Activated naive CD8-positive, alpha-beta T cell treated with anti-CD3 and anti-CD28 coated beads for 36 hours (primary cell): ENCODE measurements at places on chromosomes 12 and 14. TPM values are rescaled to one million over a fixed set of nuclear protein-coding genes. Genes with fewer than 3 reads are reported as not detected.

The SLCO1B1 gene
- not detected for total RNA-seq

The GPRC5D gene
- total RNA-seq, result not detected

The RPS6KL1 gene
- total RNA-seq, result 6.5 TPM

The CLEC4C gene
- total RNA-seq, result not detected

The AGAP2 gene
- 23.8 TPM for total RNA-seq

The METTL3 gene
- 54.2 TPM for total RNA-seq

The FLRT2 gene
- total RNA-seq, result not detected

The SLC5A8 gene
- total RNA-seq, result not detected

The FAM186B gene
- total RNA-seq, result 0.14 TPM

The GALNT9 gene
- total RNA-seq, result not detected

The ATG101 gene
- total RNA-seq, result 41.2 TPM

The JPH4 gene
- 0.74 TPM for total RNA-seq

The SERPINA9 gene
- not detected for total RNA-seq

The NIN gene
- total RNA-seq, result 66.6 TPM

The RFLNA gene
- total RNA-seq, result not detected

The SAMD4A gene
- total RNA-seq, result 4.7 TPM

The PAWR gene
- total RNA-seq, result 10.0 TPM

The CD27 gene
- 181 TPM for total RNA-seq

The CHURC1 gene
- total RNA-seq, result 59.2 TPM

The AACS gene
- total RNA-seq, result 17.0 TPM

The OGFOD2 gene
- total RNA-seq, result 31.8 TPM

The ACTN1 gene
- 171 TPM for total RNA-seq

The NAV3 gene
- not detected for total RNA-seq

The MFAP5 gene
- total RNA-seq, result not detected

The ACADS gene
- 13.4 TPM for total RNA-seq

The NPFF gene
- total RNA-seq, result not detected

The CLEC2D gene
- total RNA-seq, result 270 TPM

The TGFB3 gene
- total RNA-seq, result 3.8 TPM

The TOGARAM1 gene
- 6.2 TPM for total RNA-seq

The TM7SF3 gene
- 33.6 TPM for total RNA-seq

The RTL1 gene
- not detected for total RNA-seq
